Lung (tissue), 17 donors: ENCODE measurements at places on chromosomes 7 and 10. TPM values are rescaled to one million over a fixed set of nuclear protein-coding genes. Genes with fewer than 3 reads are reported as not detected.
A peak's percentile ranks its signal among the peaks of the same experiment; 100 is the strongest.

Gene MYL7
- 0.08 TPM for polyA plus RNA-seq

DNA sequence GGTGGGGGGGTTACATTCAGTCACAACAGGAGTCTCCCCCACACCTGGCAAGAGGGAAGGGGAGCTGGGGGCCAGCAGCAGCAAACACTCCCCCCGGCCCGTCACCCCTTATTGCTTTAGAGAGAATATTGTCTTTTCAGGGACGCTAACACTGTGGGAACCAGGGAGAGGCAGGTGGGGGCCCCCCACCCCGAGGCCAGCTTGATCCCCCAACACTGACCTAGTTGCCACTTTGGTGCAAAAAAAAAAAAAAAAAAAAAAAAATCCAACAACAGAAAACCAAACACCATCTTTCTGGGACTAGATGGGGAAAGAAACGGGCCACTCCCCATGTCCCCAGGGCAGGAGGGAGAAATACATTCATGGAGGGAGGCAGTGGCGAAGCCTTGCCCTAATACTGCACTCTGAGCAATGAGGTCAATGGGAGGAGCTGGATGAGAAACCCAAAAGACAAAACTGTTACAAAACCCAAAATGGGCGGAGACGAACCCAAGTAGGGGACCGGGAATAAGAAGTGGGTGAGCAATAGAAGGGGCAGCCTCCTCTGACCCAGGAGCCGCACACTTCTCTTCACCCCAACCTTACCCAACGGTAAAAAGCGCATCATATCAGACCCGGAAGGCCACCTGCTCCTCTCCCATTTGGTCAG is 6.5 kb downstream of the GNB2 start:
- no peak overlapping the region for H3K4me3 ChIP-seq
- peak overlapping the region; percentile 20 for H3K27ac ChIP-seq

DNA sequence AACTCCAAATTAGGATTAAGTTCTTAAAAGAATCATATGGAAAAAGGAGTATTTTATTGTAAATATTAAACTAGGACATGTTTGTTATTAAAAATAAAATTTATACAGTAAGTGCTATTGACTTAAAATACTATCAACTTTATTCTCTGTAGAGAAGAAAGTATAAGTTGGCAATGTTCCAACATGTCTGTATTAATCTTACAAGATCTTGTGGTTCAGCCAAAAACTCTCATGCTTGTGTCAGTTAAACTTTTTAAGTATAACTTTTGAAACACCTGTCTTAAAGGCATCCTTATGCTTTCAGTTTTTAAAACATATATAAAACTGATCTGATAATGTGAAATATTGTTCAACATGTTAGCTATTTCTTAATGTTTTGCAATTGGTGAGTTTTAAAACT is 160.7 kb downstream of the ZEB1 start:
- DNase-seq: no peak
- no peaks in the 10 kb centered on the region for H3K27me3 ChIP-seq
- H3K36me3 ChIP-seq: no peaks in the 10 kb centered on the region
- no peak overlapping the region for H3K27ac ChIP-seq
- H3K4me1 ChIP-seq: no peaks in the 10 kb centered on the region

GRCh38 chr10:24851629-24852028 is 100.8 kb downstream of the PRTFDC1 start:
- H3K36me3 ChIP-seq: no peaks in the 10 kb centered on the region
- no peaks in the 10 kb centered on the region for H3K4me1 ChIP-seq
- no peak overlapping the region for H3K27ac ChIP-seq
- H3K27me3 ChIP-seq: no peaks in the 10 kb centered on the region
- H3K4me3 ChIP-seq: no peak overlapping the region

DNA sequence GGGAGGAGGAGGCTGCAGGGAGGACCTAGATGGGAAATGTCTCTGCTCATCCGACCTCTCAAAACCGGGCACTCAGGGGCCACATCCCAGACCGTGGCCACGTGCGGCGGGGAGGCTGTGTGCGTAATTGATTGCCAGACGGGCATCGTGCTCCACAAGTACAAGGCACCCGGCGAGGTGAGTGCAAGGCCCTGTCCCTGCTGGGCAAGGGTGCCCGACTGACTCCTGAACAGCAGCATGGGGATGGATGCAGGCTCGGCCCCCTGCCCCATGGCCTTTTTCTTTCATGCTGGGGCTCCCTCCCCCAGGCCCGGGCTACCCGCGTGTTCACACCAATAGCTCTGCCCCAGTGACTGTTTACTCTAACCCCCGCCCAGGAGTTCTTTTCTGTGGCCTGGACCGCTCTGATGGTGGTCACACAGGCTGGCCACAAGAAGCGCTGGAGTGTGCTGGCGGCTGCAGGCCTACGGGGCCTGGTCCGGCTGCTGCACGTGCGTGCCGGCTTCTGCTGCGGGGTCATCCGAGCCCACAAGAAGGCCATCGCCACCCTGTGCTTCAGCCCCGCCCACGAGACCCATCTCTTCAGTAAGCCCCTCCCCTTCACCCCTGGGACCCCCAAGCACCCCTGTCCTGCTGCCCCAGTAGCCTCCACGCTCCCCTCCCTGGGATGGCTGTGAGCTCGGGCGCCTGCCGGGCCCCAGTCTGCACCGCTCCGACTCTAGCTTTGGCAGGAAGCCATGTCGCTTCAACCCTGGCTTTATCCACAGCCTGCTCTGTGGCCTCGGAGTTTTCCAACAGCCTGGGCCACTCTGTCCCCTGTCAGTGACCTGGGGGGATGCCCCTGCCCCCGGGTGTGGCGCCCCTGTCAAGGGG is 3.9 kb downstream of the LRWD1 start:
- no peak for DNase-seq
- H3K4me3 ChIP-seq: no peak overlapping the region
- H3K27me3 ChIP-seq: no peaks in the 10 kb centered on the region
- H3K36me3 ChIP-seq: no peaks in the 10 kb centered on the region

Gene IL6
- 155 TPM for polyA plus RNA-seq

Gene ZNF425
- polyA plus RNA-seq: 0.55 TPM

Gene PRSS1
- 0.41 TPM for polyA plus RNA-seq

Gene NPY4R2
- 0.07 TPM for polyA plus RNA-seq

GRCh38 chr10:52348037-52348564 is 34.0 kb downstream of the DKK1 start:
- DNase-seq: no peak
- no peaks in the 10 kb centered on the region for H3K4me1 ChIP-seq
- no peaks in the 10 kb centered on the region for H3K27me3 ChIP-seq
- no peak overlapping the region for H3K27ac ChIP-seq
- no peaks in the 10 kb centered on the region for H3K36me3 ChIP-seq
- no peak overlapping the region for H3K4me3 ChIP-seq

DNA sequence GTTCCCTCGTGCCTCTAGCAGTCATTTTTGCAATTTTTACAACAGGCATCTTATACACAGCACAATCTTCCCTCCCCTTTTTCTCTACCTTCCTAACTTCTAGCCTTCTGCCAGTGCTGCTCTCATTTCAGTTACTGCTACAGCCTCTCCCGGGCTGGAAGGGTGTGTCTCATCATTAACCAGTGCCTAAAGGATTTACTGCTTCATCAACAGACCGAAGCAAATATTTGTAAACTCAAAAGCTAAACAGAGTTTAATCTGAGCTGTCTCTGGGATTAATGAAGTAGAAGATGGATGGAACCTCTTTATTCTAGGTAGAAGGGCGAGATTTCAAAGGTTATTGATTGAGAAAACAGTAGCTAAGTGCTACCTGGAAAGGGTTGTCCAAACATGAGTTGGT is 94.3 kb downstream of the PRPF18 start:
- DNase-seq: no peak
- no peak overlapping the region for H3K4me3 ChIP-seq
- no peak overlapping the region for H3K27ac ChIP-seq
- H3K36me3 ChIP-seq: peaks cover 6% of the 10 kb centered on the region

GRCh38 chr10:24857031-24857725 is 95.2 kb downstream of the PRTFDC1 start:
- H3K36me3 ChIP-seq: no peaks in the 10 kb centered on the region
- peak; percentile 85 for DNase-seq
- peaks cover 10% of the 10 kb centered on the region for H3K4me1 ChIP-seq
- H3K27me3 ChIP-seq: no peaks in the 10 kb centered on the region

GRCh38 chr7:108280136-108280535 is 150.0 kb upstream of the LAMB4 start:
- no peaks in the 10 kb centered on the region for H3K27me3 ChIP-seq
- H3K36me3 ChIP-seq: no peaks in the 10 kb centered on the region
- H3K4me3 ChIP-seq: no peak overlapping the region
- H3K27ac ChIP-seq: no peak overlapping the region
- peak; percentile 21 for DNase-seq

- H3K27me3 ChIP-seq: no peaks in the 10 kb centered on the region
- DNase-seq: no peak
- no peak overlapping the region for H3K4me3 ChIP-seq
- peaks cover 68% of the 10 kb centered on the region for H3K4me1 ChIP-seq
- peaks cover 2% of the 10 kb centered on the region for H3K36me3 ChIP-seq
Measured at GRCh38 chr7:55131142-55131929, 112.5 kb downstream of the EGFR start.

DNA sequence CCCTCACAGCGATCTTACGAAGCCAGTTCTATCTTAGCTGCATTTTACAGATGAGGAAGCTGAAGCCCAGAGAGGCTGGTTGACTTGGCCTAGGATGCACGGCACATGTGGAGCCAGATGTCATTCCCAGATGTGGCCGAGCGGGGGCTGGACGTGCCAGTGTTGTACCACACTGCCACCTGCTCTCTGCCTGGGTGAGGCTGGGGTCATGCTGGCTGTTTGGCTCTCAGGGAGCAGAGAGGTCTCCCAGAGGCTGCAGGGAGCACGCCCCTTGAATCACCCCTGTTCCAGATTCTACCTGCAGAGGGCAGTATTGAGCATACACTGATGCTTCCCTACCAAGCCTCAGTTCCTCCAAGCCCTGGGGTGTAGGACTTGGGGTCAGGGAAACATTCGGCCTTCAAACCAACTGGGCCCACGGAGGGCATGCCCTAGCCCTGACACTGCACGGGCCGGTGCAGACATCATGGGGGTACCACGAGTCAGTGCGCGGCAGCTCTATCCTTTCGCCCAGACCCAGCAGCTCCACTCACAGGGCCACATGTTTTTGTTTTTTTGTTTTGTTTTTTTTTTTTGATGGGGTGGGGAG is 3.8 kb upstream of the GTF2IRD1 start:
- DNase-seq: peak; percentile 46
- no peaks in the 10 kb centered on the region for H3K27me3 ChIP-seq

GRCh38 chr10:20254078-20254477 is 437.8 kb downstream of the PLXDC2 start:
- no peak overlapping the region for H3K27ac ChIP-seq
- DNase-seq: peak; percentile 84
- H3K27me3 ChIP-seq: no peaks in the 10 kb centered on the region
- H3K4me1 ChIP-seq: no peaks in the 10 kb centered on the region
- peaks cover 2% of the 10 kb centered on the region for H3K36me3 ChIP-seq
- H3K4me3 ChIP-seq: no peak overlapping the region

DNA sequence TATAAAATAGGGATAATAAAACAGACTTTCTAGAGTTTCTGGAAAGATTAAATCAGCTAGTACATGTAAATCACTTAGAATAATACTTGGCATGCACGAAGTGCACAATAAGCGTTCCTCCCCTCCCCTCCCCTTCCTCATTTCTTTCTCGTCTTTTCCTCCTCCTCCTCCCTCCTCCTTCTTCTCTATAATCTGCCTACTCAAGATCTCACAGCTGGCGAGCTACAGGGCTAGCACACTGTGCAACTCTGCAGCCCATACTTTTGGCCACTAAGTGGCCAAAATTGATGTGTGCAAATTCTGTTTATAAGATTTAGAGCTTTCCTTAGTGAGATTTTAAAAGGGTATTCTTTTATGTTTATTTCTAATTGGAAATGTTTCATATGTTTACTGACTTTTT is 565.3 kb downstream of the PHTF2 start:
- H3K27ac ChIP-seq: no peak overlapping the region
- H3K4me3 ChIP-seq: no peak overlapping the region
- no peaks in the 10 kb centered on the region for H3K27me3 ChIP-seq
- DNase-seq: no peak
- no peaks in the 10 kb centered on the region for H3K36me3 ChIP-seq
- H3K4me1 ChIP-seq: no peaks in the 10 kb centered on the region

Gene CRHR2
- 0.02 TPM for polyA plus RNA-seq

DNA sequence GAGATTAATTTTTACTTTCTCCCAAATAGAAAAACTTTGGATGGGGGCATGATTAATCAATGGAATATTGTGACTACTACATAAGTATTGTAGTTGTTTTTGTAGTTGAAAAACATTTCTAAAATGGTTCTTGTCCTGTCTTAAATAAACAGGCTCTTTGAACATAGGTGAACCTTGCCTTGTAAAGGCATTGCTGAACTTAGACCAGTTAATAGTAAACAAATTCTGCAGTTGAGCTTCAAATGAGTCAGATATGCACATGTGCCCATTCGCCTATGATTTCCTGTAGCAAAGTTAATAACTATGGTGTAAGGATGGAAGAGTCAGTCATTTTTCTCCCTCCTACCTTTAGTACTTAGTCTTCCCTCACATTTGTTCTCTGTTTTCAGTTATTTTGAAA is 22.6 kb downstream of the CUTC start:
- no peak for DNase-seq
- no peak overlapping the region for H3K27ac ChIP-seq
- no peak overlapping the region for H3K4me3 ChIP-seq
